Foreskin fibroblast (primary cell): ENCODE measurements at places on chromosomes 5 and 9.

GRCh38 chr9:108671176-108671575, 184.6 kb downstream of the ACTL7B start:
- DNase-seq: peak; percentile 72

- peak; percentile 6 for DNase-seq
These were observed 185.9 kb upstream of the RASA1 start for GRCh38 chr5:87081511-87082372.

DNA sequence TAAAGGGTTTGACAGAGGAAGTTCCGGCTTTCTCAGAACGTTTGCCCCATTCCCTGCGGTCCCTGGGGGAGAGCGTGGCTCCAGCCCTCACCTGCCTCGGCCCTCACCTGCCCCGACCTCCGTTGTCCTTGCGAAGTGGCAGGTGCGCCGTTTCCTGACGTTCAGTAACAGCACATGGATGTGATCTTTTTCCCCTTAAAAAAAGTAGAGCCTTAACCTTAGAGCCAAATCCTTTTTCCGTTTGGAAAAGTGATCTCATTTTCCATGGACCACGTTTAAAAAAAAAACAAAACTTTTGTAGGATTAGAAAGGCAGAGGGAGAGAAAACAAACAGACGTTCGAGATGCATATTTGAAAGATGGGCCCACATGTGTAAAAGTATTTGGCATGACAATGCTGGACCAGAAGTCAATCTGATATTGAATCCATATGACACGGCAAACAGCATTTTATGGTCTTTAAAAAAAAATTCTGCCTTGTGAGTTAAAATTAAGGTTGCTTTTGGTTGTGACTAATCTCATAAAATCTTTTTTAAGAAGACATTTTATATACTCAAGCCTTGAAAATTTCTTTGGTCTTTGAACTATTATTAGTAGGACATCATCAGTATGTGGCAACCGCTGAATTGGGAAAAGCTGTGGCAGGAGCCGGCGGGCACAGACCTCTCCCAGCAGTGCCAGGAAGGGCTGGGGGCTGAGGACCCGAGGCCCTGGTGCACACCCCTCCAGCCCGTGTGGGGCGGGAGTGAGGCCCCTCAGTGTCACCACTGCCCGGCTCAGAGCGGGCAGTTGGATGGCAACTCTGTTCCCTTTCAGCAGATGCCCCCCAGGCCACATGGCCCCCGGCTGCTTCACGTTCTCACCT, 42.5 kb upstream of the EXOC3 start:
- peak; percentile 93 for DNase-seq

DNA sequence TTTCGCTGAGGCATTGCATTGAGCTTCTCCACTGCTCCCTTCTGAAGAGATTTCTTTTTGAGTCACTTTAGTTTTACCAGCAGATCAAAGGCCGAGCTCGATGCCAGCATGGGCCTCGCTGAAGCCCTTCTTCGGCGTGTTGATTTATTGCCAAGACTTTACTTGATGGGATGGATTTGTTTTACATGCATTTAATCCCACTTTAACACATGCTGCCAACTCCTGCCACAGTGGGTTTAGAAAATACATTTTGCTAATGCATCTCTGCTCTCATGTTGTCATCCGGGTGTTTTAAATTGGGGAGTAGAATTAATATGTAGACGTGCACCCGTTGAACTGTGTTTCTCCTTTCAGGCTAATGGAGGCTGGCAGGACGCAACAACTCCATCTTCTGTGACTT, 218.3 kb downstream of the PBX3 start:
- DNase-seq: no peak

DNA sequence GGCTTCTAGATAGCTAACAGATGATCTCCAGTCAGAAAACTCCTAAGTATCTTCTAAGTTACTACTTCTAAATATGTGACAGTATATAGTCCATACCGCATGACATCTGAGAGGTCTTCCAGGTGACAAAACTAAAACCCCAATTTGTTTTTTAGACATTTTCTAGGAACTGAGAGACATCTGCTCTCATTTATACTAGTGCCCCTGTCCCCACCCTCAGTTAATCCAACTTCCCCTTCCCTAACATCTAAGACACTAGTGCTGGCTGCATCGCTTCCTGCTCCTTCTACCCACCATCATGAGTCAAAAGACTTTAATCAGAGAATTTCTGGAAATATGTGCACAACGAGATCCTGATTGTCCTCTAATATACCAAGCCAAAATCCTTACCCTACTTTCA, 37.9 kb downstream of the FBXW11 start:
- no peak for DNase-seq
